GM13977 (cell line): ENCODE measurements at places on chromosomes 16 and 17.

- DNase-seq: no peak
Observed at GRCh38 chr17:6497496-6498221, 53.4 kb downstream of the PIMREG start.

GRCh38 chr16:24493821-24494220 lies 45.5 kb upstream of the RBBP6 start:
- no peak for DNase-seq

DNA sequence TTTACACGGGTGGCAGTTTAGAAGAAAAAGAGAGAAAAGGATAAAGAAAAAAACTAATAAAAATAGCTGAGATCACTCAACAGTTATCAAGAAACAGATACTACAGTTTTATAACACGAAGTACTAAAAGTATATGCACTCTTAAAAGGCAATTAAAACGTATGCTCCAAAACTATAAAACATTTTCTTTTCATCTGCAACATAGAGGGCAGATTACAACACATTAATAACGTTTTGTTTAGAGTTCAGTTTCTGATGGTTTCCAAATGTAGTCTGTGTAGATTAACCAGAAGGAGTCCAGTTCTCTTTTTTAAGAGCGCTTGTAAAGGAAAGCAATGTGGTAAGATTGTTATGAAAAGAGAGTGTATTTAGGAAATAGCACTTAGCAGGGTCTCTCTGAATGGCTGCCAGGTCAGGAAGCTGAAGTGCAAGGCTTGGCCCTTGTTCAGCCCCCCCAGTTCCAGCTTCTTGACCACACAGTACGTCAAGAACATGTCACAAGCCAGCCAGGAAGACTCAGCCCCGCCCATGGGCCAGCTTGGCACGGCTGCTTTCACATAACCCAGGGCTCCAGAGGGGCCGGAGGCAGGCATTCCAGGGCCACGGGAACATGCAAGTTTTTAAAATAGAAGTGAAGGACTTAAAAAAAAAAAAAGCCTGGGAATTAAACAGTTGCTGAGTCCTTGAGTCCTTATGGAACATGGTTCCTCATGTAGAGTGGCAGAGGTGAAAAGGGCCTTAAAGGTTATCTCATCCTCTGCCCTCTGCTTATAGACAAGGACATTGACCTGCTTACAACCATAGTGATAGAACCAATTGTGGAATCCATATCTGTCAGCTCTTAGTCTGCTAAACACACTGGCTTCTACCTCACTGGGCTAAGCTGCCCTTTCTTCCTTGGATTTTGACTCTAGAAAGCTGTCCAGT lies 147.4 kb upstream of the TBX2 start:
- DNase-seq: no peak

DNA sequence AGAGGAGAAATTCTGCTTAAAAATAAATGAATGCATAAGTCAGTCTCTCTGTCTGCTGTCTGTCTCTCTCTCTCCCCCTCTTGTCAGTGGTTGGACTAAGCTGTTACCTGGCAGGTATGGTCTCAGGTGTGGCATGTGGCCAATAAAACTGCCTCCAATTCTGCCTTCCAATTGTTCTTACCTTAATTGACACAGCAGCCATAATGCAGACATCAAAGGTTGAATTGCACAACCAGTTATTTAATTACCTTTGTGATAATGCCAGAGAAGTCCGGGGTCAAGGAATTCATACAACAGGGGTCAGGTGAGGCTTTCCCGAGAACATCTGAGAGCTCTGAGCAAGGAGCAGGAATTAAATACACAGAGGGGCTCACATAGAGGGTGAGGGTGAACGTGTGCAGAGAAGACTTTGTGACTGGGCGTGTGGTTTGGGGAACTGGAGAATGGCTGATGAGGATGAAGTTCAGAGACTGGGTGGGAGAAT lies 78.8 kb upstream of the CDYL2 start:
- no peak for DNase-seq

- no peak for DNase-seq
Observed at GRCh38 chr16:35523991-35524390, 2064.6 kb downstream of the TP53TG3F start.

GRCh38 chr16:4465977-4466779 lies 8.2 kb downstream of the NMRAL1 start:
- DNase-seq: no peak

DNA sequence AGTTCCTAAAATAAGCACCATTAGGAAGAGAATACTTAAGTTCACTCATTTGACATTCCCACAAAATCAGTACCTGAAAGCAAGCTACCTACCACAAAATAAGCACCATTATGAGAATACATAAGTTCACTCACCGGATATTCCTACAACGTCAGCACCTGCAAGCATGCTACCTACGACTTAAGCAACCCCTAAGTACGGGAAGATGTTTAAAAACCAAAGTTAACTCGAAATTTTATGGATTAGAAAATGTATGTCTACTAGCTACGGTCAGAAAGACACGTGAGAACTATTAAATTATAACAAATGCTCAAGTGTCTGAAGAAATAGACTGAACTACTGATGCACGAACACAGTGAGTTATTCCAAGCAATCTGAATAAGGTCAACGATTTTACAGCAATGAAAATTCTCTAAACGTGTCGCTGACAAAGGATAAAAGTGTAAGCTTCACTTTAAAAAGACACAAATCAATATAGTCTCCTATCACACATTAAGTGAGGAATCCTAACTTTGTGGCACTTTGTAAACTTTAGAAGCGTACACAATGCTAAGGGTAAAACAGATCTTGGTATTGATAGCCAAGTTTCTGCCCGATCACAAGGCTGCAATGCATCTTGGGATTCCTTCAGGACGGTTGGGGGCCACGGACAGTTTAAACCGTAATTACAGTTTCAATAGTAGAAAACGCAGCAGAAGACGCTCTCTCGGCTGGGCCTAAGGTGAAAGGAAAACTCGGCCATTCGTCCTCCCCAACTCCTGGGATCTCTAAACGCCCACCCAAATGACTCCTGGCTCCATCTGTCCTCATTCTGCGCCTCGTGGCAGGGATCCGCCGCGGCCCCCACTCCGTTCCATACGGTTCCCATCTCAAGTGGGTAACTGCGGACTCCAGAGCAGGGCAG lies 1.3 kb downstream of the GSPT1 start:
- peak; percentile 53 for DNase-seq

DNA sequence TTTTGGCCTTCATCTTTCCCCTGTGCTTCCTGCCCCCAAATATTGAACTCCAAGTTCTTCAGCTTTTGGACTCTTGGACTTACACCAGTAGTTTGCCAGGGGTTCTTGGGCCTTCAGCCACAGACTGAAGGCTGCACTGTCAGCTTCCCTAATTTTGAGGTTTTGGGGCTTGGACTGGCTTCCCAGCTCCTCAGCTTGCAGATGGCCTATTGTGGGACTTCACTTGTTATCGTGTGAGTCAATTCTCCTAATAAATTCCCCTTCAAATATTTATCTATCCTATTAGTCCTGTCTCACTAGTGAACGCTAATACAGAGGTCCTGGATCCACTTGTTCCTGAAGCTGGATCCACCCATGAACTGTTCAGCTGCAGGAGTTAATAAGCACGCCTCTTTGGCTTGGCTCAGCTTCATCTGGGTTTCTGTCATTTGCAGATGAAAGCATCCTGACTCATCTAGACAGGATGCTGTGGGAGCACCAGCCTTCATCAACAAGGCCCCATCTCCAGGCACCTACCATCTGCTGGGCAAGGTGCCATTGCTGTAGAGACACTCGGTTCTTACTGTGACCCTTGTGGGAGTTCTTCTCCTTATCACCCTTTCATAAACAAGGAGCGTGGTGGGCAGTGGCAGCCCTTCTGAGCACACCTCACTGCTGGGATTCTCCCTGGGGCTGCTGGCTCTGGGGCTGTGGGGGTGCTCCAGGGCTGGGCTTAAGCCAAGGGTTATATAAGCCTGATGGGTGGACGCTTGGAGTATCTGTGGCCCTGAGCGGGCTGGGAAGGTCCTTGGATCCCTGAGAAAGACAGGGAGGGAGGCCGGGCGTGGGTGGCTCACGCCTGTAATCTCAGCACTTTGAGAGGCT lies 23.1 kb downstream of the LAT start:
- no peak for DNase-seq

- DNase-seq: no peak
Observed at GRCh38 chr16:1338855-1339675, 5.6 kb downstream of the BAIAP3 start.

DNA sequence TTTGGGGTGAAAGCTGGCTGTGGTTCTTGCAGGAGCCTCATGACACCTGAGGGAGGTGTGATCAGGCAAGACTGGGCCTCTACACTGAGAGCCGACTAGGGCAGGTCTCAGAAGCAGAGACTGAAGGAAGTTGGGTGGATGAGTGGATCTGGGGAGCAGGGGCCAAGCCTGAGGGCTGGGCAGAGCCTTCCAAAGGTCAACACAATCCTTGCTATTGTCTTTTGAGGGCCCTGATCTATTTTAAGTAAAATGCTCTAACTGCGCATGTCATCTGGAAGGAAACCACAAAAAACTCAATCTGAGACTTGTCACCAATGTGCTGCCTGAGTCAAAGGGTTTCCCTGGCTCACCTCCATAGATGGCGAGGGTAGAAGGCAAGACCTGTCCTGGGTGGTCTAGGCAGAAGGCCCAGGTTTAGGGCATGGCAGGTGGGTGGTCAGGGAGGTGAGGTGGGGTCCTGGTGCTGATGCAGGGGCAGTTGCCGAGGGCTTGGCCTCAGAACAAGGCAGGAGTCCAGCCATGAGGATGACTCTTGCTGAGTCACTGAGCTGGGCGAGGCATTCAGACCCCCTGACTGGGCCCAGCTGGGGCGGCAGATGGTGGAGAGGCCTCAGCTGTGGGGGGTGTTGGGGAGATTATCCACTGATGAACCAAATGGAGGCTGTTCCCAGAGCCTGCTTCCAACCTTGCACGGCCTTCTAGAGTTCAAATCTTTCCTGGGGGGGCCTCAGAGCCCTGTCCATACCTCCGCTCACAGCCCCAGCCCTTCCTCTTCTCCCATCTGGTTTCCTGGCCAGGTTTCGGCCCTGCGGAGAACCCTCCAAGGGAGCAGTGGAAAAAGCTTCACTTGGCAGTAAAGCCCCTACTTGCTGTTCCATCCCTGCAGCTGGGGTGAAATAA lies 5.1 kb downstream of the MVP start:
- peak; percentile 80 for DNase-seq

DNA sequence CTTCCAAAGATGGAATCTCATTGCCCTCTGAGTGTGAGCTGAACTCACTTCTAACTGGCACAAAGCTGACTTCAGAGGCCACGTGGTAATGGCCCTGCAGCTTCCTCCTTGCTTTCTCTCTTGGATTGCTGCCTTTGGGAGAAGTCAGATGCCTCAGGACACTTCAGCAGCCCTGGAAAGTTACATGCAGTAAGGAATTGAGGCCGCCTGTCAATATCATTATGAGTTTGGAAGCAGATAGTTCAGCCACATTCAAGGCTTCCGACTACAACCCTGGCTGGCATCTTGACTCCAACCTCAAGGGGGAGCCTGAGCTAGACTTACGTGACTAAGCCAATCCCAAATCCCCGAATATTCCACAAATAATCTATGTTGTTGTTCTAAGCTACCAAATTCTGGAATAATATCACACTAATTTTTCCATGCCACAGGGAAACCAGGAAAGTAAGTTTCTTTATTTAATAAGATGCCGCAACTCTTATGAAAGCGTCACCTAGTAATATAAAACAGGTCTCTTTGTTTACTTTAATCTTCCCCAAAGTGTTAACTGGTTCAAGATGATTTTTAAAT lies 13.6 kb downstream of the CEP20 start:
- DNase-seq: no peak

DNA sequence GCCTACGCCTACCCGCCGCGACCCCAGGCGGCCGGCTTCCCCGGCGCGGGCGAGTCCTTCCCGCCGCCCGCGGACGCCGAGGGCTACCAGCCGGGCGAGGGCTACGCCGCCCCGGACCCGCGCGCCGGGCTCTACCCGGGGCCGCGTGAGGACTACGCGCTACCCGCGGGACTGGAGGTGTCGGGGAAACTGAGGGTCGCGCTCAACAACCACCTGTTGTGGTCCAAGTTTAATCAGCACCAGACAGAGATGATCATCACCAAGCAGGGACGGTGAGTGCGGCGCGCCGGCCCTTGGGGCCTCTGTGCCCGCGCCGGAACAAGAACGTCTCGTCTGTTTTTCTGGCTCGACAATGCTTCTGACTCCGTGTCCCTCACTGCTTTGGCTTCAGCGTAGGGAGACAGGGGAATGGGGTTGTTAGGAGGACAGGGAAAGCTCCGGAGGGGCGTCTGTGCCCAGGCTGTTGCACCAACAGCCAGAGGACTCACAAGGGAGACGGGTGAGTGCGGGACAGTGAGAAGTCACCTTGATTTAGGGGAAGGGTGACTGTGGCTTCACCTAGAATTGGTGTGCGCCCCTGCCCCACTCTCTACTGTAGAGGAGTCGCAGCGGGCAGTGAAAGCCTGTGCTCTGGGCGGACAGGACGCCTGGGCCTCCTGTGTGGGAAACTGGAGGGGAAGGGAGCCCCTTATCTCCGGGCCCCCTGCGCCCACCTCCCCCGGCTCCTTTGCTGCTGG lies 806 bp downstream of the TBX21 start:
- no peak for DNase-seq
